ENCODE measurements at places on chromosomes 13 and 19. TPM values are rescaled to one million over a fixed set of nuclear protein-coding genes. Genes with fewer than 3 reads are reported as not detected.

SAFB gene
- 35.0 TPM for total RNA-seq

SULT2B1 gene
- total RNA-seq: not detected

ELSPBP1 gene
- not detected for total RNA-seq

DCLK1 gene
- 4.4 TPM for total RNA-seq

TEX26 gene
- total RNA-seq: not detected

KCNK6 gene
- 8.5 TPM for total RNA-seq

PALM3 gene
- under 0.01 TPM for total RNA-seq

CDX2 gene
- not detected for total RNA-seq

PDX1 gene
- not detected for total RNA-seq

SCAF1 gene
- total RNA-seq: 39.8 TPM

Measured in mesangial cell (primary cell).